Uterus (tissue), 4 donors: ENCODE measurements at places on chromosomes 6 and 20. TPM values are rescaled to one million over a fixed set of nuclear protein-coding genes. Genes with fewer than 3 reads are reported as not detected.

RNF182 gene
- total RNA-seq: under 0.01 TPM

NHLRC1 gene
- not detected for total RNA-seq

PTK6 gene
- under 0.01 TPM for total RNA-seq

INSM1 gene
- not detected for total RNA-seq

OTOR gene
- total RNA-seq: not detected

SLC17A3 gene
- total RNA-seq: not detected

CLDN20 gene
- not detected for total RNA-seq

SLPI gene
- 30.8 TPM for total RNA-seq

POU5F1 gene
- 2.8 TPM for total RNA-seq

SEL1L2 gene
- total RNA-seq: 1.3 TPM

TREM2 gene
- not detected for total RNA-seq

ADGRF5 gene
- 21.5 TPM for total RNA-seq

ZNF311 gene
- total RNA-seq: 0.59 TPM

PRKN gene
- total RNA-seq: 21.3 TPM

PSORS1C2 gene
- not detected for total RNA-seq

BNIP5 gene
- total RNA-seq: not detected

C20orf204 gene
- 1.9 TPM for total RNA-seq

GTF2H4 gene
- total RNA-seq: 27.4 TPM
